NT2/D1 (cell line): ENCODE measurements at places on chromosomes 1 and 21.

DNA sequence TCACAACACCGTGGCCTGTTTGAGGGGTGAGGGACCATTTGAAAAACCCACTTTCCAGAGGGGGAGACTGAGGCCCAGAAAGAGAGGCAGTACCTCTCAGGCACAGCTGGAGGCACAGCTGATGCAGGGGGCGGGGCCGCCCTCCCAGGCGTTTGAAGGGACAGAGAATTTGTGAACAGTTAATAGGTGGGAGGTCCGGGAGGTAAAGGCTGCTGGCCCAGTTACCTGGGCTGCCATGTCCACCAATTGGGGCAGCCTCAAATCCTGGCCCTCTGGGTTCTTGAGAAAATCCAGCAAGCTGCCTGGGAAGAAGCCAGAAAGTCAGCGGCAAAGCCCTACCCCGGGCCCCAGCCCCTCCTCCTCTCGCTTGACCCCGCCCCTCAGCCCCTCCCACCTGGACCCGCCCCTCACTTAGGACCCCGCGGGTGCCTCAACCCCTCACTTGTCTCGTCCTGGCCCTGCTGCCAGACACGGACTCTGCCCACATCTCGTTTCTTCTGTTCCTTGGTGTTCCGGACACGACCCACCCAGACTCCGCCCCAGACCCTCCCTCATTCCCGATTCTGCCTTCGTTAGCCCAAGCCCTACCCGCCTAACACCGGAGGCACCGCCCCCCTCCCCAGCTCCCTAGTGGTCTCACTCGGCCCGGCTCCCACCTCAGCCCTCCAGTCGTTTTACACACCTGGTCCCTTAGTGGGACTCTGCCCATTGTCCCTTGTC, 10.8 kb upstream of the AHDC1 start:
- no peak for DNase-seq

DNA sequence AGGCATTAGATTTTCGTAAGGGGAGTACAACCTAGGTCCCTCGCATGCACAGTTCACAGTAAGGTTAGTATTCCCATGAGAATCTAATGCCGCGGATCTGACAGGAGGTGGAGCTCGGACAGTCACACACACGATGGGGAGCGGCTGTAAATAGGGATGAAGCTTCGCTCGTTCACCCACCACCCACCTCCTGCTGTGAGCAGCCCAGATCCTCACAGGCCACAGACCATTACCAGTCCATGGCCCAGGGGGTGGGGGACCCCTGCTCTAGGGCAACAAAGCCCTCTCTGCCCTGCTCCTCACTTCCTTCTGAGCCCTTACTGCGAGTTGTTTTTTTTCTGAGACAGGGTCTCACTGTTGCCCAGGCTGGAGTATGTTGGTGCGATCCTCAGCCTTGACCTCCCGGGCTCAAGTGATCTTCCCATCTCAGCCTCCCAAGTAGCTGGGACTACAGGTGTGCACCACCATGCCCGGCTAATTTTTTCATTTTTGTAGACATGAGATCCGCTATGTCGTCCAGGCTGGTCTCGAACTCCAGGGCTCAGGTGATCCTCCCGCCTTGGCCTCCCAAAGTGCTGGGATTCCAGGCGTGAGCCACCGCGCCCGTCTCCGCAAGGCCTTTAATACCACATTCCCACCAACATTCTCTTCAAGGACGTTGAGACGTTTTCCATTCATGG, 21.3 kb downstream of the TRPM2 start:
- no peak for DNase-seq

DNA sequence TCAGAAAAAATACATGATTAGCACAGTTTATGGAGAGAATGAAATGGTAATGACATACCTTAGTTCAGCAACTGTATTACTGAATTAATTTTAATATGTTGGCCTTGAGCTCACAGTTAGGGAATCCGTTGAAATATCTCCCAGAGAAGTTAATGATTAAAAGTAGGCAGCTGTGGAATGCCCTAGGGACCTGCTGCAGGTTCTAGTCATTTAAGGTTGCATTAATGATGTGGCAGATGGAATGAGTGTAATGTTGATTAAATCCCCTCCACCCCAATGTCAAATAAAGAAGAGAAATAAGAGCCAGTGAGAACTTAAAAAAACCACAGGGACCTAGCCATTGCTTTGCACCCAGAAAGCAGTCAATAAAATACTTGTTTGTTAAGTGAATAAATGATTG, 40.3 kb upstream of the TRIM45 start:
- no peak for DNase-seq

DNA sequence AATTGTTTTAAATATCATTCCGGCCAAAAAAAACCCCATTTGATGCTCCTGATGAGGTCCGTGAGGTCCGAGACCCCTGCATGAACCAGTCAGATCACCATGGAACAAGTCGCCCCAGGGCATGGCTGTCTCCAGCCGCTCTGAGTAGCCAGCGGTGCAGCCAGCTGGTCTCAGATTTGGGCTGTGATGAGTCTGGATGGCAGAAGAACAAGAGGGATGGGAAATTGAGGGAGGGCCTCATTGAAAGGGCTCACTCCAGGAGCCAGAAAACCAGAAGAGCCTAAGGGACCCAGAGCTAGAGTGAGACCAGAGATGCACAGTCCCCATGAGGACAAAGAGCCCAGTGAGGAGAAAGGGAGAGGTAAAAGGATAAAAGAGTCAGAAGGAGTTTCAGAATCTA, 174.0 kb downstream of the TOMM20 start:
- no peak for DNase-seq

GRCh38 chr1:27097484-27097917, 57.4 kb downstream of the SLC9A1 start:
- peak; percentile 76 for DNase-seq

DNA sequence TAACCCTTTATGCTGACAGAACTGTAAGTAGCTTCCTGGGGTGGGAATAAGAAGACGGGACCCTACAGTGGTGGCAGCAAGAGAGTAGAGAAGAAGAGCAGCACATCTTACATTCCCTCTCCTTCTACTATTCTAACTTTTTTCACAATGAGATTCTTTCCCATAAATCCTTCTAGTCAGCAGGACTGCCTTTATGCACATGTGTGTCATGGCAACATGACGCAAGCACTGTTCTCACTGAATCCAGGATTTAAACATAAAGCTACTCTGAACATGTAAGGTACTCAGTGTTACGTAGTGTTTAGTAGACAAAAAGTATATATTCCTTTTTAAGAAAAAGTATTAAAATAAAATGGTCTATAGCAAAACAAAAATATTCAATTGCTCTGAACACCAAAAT, 309.7 kb upstream of the LYPLAL1 start:
- no peak for DNase-seq

DNA sequence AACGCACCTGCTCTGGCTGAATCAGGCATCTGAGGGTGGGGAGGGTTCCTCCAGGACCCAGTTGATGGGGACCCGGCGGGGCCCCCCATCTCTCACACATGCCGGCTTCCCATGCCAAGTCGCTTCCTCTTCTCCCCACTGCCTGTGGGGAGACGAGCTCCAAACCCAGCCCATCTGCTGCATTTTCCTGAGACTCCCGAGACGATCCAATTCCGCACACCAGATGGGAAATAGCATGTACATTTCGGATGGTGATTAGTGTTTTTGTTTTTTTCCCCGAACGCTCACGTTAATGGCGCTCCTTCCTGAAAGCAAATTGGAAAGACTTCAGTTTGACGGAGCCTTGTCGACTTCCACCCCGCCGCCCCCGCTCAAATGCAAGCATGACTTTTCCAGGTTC, 13.2 kb upstream of the GRIK3 start:
- no peak for DNase-seq

- DNase-seq: no peak
These were observed 9.6 kb upstream of the AMY2B start for GRCh38 chr1:103561643-103562395.

- no peak for DNase-seq
These were observed 29.1 kb upstream of the SEC16B start for GRCh38 chr1:177998696-177999631.

GRCh38 chr1:15799928-15800835, 7.3 kb downstream of the UQCRHL start:
- peak; percentile 25 for DNase-seq

GRCh38 chr1:67496329-67496728, 66.1 kb upstream of the SERBP1 start:
- no peak for DNase-seq

- DNase-seq: no peak
These were observed 115.5 kb downstream of the KCNK2 start for GRCh38 chr1:215198021-215198420.

DNA sequence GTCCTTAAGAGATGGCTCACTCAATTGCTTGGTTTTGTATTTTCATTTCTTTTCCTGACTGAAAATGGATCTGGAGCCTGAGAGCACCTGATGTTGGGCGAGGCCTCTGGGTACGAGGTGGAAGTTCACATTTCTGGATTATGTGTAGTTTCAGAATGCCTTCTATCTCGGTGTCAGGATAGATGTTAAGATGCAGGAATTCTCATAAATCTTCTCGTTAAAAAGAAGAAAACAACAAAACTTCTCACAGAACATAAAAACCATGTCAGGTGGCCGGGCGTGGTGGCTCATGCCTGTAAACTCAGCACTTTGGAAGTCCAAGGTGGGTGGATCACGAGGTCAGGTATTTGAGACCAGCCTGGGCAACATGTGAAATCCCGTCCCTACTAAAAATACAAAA, 101.8 kb downstream of the RHOU start:
- no peak for DNase-seq

- no peak for DNase-seq
These were observed 14.9 kb downstream of the RBBP4 start for GRCh38 chr1:32665915-32666314.

- DNase-seq: no peak
These were observed 65.4 kb downstream of the TAS1R2 start for GRCh38 chr1:18794051-18794450.

DNA sequence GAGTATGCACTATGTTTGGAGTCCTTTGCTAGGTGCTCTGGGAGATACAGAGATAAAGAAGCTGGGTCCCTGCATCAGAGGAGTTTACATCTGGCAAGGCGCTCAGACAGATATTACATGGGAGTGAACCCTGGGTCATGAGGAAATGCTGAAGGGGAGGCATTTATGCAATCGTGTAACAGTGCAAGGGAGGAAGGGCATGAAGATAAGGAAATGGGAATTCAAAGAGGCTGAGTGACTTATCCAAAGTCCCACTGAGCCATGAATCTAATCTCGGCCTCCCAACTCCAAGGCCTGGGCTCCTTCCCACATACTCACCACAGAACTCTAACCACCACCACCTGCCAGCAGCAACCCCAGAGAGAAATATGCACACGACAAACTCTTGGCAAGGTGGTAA, 51.6 kb downstream of the FAM163A start:
- no peak for DNase-seq

DNA sequence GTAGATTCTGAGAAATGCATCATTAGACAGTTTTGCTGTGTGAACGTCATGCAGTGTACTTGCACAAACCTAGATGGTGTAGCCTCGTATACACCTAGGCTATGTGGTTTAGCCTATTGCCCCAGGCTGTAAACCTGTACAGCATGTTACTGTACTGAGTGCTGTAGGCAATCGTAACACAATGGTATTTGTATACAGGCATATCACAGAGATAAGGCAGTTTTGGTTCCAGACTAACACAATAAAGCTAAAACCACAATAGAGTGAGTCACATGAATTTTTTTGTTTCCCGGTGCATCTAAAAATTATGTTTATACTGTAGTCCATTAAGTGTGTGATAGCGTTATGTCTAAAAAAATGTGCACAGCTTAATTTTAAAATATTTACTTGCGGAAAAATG, 6.9 kb downstream of the IL10RB start:
- DNase-seq: no peak

- no peak for DNase-seq
These were observed 77.1 kb downstream of the XCL2 start for GRCh38 chr1:168466714-168467131.

GRCh38 chr21:33937931-33938339, 22.3 kb upstream of the ATP5PO start:
- no peak for DNase-seq

- peak; percentile 54 for DNase-seq
These were observed 1793.9 kb downstream of the NCAM2 start for GRCh38 chr21:22791986-22792560.

DNA sequence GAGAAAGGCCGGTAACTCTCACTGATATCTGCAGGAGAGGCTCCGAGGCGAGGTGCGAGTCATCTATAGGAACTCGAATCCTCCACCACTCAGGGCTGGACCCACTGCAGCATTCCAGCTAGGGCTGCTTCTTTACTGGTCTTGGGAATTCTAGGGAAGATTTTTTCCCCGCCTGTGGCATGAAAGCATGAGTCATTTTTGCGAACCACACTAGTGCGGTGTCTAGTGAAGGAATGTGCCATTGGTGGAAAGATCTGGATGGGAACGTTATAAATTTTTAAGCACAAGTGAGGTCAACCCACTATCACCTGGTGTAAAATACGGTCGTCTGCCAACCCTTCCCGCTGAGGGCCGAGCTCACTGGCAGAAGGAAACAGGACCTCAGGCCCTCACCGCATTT, 49.7 kb downstream of the SYF2 start:
- no peak for DNase-seq

DNA sequence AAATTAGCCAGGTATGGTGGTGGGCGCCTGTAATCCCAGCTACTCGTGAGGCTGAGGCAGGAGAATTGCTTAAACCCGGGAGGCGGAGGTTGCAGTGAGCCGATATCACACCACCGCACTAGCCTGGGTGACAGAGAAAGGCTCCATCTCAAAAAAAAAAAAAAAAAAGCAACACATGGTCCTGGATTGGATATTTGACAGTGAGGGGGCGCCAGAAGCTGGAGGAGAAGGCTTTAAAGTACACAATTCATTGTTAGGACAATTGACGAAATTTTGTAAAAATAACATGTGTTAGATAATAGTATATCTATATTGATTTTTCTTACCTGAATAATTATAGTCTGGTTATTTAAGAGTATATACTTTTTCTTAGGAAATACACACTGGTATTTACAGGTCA, 50.2 kb upstream of the USP25 start:
- DNase-seq: no peak

- no peak for DNase-seq
These were observed 56.4 kb downstream of the HLCS start for GRCh38 chr21:36909901-36910561.

GRCh38 chr1:231626951-231627614, 493 bp downstream of the DISC1 start:
- DNase-seq: no peak

DNA sequence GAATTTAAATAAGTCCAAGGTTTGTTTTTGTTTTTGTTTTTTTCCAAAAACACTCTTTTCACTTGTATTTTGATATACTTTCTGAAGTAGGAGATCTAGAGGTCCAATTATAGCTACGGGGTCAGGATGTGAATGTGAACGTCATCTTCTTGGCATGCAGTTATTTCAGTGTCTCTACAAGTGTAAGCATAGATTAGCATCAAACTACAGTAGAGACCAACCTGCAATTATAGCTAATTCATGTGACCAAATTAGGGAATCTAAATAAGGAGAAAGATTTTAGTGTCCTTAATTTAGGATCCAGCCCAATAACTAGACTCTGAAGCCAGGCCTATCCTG, 107.3 kb upstream of the PALMD start:
- no peak for DNase-seq
